ENCODE measurements at places on chromosomes 12 and 14. TPM values are rescaled to one million over a fixed set of nuclear protein-coding genes. Genes with fewer than 3 reads are reported as not detected.

DNA sequence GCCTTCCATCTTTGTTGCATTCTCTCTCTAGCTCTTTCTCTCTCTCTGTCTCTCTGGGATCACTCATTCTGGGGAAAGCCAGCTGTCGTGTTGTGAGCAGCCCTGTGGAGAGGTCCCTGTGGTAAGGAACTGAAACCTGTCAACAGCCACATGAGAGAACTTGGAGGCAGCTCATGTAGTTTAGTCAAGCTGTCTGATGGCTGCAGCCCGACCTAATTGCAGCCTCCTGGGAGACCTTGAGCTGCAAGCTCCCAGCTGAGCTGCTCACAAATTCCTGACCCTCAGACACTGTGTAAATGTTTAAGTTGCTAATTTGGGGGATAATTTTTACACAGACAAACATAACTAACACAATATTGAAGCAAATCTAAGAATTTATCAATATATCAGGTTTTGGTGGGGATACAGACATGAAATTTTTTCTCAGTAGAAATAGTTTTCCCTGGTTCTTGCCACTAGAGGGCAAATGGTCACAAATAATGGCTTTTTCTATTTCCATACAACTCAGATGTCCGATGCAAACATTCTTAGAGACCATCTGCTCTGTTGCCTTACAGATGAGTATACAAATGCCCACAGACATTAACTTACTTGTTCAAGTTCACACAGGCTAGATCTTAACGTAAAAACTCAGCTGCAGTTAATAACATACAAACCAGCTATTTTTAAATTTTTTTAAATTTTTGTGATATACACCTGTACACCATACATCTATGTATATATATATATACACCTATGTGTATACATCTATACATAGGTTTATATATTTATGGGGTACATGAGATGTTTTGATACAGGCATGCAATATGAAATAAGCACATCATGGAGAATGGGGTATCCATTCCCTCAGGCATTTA is 15.5 kb upstream of the KRR1 start:
- DNase-seq = no peak
- no peaks in the 10 kb centered on the region for H3K27me3 ChIP-seq
- no peak overlapping the region for H3K27ac ChIP-seq
- no peaks in the 10 kb centered on the region for H3K36me3 ChIP-seq
- H3K4me3 ChIP-seq = no peak overlapping the region

GRCh38 chr14:74835645-74836250 is 40.2 kb downstream of the PROX2 start:
- DNase-seq = no peak
- H3K36me3 ChIP-seq = peaks cover 33% of the 10 kb centered on the region
- H3K27me3 ChIP-seq = no peaks in the 10 kb centered on the region
- peak overlapping the region; percentile 0 for H3K27ac ChIP-seq
- no peak overlapping the region for H3K4me3 ChIP-seq
- peaks cover 4% of the 10 kb centered on the region for H3K4me1 ChIP-seq

TMEM253 gene
- not detected for total RNA-seq

GRCh38 chr14:60495946-60496345 is 10.1 kb upstream of the C14orf39 start:
- H3K4me3 ChIP-seq = no peak overlapping the region
- DNase-seq = no peak
- peaks cover 64% of the 10 kb centered on the region for H3K27me3 ChIP-seq
- no peaks in the 10 kb centered on the region for H3K36me3 ChIP-seq
- H3K4me1 ChIP-seq = no peaks in the 10 kb centered on the region

HOXC5 gene
- not detected for total RNA-seq

GRCh38 chr12:102350070-102350469 is 130.3 kb downstream of the IGF1 start:
- H3K36me3 ChIP-seq = no peaks in the 10 kb centered on the region
- H3K27me3 ChIP-seq = no peaks in the 10 kb centered on the region
- no peaks in the 10 kb centered on the region for H3K4me1 ChIP-seq
- H3K27ac ChIP-seq = no peak overlapping the region

LPAR5 gene
- 1.7 TPM for total RNA-seq

DNA sequence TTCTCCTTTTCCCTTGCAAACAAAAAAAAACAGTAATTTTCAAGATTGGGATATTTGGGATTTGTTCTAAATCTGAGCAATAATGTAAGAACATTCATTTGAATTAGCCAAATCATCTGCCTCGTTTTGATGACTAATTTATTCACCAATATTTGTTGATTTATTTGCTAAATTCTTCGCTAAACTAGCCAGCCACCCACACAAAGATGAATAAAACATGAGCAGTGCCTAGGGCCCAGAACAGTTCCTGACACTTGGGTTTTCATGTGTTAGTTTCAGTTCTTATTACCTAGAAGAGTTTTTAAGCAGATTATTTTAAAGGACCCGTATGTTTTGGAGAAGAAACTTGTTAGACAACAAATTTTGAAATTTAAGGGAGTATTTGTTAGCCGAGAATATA is 1.4 kb downstream of the ETNK1 start:
- peak overlapping the region; percentile 95 for H3K4me3 ChIP-seq
- H3K36me3 ChIP-seq = no peaks in the 10 kb centered on the region
- peak overlapping the region; percentile 99 for H3K27ac ChIP-seq

- no peaks in the 10 kb centered on the region for H3K36me3 ChIP-seq
- H3K4me3 ChIP-seq = no peak overlapping the region
- no peaks in the 10 kb centered on the region for H3K27me3 ChIP-seq
- DNase-seq = no peak
Observed at GRCh38 chr12:88428350-88428749, 151.9 kb downstream of the KITLG start.

SPIC gene
- not detected for total RNA-seq

Measured in esophagus muscularis mucosa (tissue), 4 donors.